Fibroblast of mammary gland (primary cell): ENCODE measurements at places on chromosomes 13 and 19.

DNA sequence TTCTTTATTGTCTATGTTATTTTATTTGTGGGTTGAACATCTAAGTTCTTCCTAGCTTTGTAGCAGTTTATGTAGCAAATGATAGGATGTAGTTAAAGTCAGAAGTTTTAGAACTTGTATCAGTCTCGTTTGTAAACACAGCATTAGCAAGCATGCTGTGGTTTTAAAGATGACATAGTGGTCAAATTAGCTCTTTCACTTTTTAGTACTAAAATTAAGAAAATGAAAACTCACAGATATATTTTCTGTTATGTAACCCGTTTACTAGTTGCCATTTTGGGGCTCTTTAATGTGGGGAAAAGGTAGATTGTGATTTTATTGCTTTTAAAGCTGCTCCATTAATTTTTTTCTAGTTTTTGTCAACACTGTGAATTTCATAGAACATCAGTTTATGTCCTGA, 216.5 kb downstream of the PCCA start:
- DNase-seq: no peak

DNA sequence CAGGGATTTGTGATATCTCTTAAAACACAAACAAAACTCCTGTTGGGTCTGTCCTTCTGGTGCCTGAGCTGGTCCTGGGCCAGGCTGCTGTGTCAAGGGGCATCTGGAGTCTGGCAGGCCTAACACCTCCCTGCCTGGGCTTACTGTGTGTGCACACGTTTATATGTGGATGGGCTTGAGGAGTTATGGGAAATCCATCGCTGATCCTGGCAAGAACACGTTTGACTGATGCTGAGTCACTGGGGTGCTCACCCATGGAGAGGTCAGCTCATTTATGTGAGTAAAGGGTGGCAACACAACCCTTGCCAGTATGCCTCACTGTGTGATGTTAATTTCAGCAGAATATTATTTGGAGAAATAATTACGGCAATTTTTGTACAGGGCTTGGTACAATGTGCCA, 44.5 kb upstream of the PCDH8 start:
- no peak for DNase-seq

GRCh38 chr13:26460648-26461047, 96.8 kb upstream of the WASF3 start:
- DNase-seq: peak; percentile 87

GRCh38 chr19:4186087-4186993, 3.9 kb downstream of the ANKRD24 start:
- DNase-seq: peak; percentile 69

DNA sequence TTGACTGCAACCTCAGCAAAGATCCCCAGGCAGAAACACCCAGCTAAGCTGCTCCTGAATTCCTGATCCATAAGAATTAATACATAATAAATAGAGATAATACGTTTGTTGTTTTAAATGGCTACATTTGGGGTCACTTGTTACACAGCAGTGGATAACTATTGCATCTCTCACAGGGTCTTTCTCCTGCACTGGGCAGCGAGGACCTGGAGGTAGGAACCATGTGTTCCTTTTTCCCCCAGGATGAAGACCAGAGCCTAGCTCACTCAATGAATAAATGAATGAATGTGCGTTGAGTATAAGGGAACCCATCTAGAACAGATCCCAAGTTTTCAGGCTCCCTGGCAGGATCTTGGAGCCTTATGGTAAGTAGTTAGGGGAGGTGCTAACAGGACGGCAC, 30.7 kb downstream of the F2RL3 start:
- no peak for DNase-seq

GRCh38 chr13:53321296-53321801, 292.7 kb downstream of the OLFM4 start:
- DNase-seq: no peak

DNA sequence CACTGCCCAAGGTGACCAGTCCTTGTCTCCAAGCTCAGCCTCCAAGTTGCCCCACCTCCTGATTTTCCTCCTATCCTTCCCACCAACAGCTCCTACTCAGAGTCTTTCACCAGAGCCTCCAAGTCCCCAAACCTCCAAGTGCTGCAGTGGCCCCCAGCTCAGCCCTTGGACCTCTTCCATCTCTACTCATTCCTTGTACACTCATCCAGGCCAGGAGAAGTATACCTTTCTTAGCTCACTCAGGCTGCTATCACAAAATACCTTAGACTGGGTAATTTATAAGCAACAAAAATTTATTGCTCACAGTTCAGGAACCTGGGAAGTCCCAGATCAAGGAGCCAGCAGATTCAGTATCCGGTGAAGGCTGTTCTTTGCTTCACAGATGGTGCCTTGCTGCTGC, 11.3 kb downstream of the ATP7B start:
- no peak for DNase-seq

- DNase-seq: peak; percentile 53
Measured at GRCh38 chr19:6263735-6264444, 15.9 kb downstream of the MLLT1 start.

DNA sequence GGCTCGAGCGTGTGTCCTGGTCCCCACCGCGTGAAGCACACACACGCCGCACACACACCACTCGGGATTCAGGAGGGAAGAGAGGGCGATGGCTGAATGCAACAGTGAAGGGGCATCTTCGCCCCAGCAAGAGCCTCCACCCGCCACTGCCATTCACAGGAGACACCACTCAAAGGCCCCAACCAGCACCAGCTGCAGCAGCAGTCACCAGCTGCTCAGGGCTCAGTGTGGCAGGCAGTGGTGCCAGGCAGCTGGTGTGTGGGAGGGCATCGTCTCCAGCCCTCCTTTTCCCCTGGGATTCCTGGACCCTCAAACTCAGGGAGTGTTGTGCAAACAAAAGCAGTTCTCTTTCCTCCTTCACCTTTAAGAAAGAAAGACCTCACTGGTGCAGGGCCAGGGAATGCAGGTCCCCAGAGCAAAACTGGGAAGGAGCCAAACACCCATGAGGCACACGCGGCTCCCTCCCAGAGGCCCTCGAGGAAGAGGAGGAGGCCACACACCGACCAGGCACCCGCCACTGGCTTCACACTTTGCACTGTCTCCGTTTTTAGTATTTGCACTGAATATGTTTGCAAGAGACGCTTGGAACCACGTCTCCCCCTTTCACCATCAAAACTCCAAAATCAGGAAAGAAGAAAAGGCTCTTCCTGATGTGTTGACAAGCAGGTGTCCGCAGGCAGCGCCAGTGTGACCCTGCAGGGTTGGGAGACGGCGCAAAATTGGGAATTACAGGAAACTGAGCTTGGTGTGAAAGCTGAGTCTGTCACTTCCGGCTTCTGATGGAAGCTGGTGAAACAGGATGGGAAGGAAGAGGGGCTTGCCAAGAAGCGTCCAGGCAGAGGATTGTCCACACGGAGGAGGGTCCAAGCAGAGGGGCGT, 26.4 kb upstream of the F7 start:
- DNase-seq: no peak

- DNase-seq: no peak
Measured at GRCh38 chr19:28569132-28570131, 643.5 kb downstream of the UQCRFS1 start.

- peak; percentile 89 for DNase-seq
Measured at GRCh38 chr13:106471957-106472543, 63.4 kb downstream of the EFNB2 start.
